ENCODE measurements at places on chromosomes 13 and 19.
A peak's percentile ranks its signal among the peaks of the same experiment; 100 is the strongest.

DNA sequence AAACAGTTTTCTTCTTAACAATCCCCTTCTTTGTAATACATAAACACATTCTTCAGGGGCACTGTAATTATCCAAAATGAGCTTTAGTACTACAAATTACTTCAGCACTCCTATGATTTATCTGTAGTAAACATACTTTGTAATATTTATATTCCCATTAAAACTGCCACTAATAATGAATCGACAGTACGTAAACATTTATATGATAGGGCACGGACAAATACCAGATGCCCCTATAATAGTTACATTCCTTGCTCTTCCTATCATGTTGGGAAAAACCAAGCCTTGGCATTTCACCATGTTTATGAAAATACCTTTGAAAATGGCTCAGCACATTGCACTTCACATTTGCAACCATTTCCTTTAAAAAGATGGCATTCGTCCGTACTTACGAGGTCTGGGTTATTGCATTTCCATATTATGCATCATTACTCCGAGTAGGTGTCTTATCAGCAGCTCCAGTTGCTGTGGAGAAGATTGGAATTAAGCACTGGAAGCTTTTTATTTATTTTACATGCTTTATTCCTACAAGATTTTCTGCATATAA lies 1043.4 kb downstream of the DIAPH3 start:
- DNase-seq = no peak

GRCh38 chr13:30976025-30976424 lies 43.6 kb downstream of the TEX26 start:
- DNase-seq = no peak

DNA sequence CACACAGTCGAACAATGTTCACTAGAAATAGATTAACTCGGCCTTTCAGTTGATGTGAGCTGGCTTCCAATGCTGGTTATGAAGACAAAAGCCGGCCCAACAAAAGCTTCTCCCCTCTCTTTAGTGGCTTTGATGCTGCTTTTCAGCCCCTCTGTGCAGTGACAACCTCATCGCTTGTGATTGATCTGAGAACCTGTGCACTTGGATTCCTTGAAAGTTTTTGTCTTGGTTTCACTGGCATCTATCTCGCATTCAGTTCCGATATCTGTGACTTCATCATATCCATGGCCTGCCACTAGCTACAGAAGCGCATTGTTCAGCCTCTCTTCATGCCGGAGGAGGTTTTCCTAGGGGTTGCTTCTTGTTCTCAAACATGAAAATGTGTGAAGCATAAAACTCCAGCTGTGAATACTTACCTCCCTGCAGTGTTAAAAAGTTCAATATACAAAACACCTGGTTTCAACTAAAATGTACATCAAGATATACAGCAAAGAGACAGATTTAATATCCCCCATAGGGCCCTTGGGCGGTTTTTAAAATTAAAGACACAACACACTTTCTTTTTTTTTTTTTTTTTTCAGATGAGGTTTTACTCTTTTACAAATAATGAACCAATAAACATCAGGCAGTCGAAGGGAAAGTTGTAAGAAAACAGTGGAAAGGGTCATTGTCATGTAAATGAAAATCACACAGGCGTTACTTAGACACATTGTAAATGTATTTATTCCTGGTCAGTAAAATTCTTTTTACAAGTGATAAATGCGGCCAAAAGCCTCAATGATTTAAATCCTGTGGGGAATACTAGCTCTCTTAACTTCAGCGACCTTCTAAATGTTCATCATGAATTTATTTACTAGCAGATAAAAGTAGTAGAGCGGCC lies 1252.8 kb downstream of the EFNB2 start:
- no peak for DNase-seq

DNA sequence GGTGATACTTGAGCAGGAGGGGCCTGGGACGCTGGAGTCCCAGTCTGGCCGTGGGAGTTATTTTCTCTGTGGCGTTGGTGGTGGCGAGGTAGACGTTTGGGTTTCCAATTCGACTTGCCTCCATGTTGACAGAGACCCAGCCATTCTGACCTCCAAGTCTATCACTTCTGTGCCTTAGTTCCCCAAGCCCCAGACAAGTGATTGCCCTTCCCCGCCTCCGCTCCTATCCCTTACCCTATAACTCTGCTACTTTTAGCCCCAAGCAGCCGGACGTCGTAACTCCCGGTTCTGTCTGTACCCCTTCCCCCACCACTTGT lies 549 bp downstream of the TIMM50 start:
- peak; percentile 23 for DNase-seq

DNA sequence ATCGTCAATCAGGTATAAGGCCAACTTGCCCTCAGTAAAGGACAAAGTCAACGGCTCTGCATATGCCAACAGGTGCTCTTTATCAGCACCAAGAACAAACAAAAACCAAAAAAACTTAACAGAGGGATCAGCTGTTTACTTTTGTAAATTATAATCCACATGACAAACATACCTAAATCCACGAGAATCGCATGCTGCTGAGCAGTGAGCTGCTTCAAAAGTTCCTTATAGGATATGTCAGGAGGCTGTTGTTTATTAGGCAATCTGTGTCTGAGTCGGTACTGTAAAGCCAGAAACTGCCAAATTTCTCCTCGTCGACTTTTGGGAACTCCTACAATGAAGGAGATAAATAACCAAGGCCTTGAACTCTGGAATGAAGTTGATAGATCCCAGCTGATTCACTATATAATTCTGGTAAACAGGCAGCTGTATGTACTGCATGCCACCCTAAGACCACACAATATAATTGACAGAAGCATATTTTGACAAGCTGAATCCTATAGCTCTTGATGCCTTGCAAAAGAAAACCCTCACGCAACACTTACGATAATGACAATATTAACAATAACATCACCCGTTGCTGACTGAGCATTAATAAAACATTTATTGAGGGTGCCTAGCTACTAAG lies 179.8 kb downstream of the TBC1D4 start:
- DNase-seq = no peak

GRCh38 chr13:42259515-42259914 lies 12.4 kb upstream of the AKAP11 start:
- no peak for DNase-seq

DNA sequence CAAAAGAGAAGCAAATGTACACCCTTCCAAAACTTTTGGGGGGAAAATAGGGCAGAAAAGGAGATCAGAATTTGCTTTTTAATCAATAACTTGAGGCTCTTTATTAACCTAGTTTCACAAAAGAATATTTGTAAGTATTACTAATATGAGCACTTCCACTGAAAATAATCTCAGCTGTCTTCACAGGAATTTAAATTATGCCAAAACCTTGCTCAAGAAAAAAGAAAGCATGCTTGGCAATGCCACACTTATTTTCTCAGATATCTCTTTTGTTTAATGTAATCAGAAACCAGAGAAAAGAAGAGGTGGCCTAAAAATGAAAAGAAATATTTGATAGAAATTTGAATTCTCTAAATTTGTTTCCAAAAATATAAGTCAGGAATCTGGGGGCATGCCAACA lies 234.9 kb upstream of the GPC6 start:
- no peak for DNase-seq

DNA sequence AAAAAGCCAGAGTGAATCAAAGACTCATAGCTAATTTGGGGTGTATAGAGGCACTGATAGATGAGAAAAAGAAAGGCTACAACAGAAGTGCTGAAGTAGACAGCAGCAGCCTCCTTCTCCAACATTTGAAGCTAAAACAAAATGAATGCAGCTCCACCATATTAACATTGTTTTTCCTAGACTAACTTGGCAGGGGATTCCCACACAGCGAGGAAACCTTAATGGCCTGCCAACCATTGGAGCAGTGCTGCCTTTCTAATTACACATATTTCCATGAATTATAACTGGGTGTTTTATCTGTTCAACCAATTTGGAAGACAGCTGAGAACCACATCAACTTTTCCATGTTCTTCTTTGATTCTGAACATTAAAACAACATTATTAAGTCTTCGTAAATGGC lies 478.6 kb downstream of the LIG4 start:
- no peak for DNase-seq

DNA sequence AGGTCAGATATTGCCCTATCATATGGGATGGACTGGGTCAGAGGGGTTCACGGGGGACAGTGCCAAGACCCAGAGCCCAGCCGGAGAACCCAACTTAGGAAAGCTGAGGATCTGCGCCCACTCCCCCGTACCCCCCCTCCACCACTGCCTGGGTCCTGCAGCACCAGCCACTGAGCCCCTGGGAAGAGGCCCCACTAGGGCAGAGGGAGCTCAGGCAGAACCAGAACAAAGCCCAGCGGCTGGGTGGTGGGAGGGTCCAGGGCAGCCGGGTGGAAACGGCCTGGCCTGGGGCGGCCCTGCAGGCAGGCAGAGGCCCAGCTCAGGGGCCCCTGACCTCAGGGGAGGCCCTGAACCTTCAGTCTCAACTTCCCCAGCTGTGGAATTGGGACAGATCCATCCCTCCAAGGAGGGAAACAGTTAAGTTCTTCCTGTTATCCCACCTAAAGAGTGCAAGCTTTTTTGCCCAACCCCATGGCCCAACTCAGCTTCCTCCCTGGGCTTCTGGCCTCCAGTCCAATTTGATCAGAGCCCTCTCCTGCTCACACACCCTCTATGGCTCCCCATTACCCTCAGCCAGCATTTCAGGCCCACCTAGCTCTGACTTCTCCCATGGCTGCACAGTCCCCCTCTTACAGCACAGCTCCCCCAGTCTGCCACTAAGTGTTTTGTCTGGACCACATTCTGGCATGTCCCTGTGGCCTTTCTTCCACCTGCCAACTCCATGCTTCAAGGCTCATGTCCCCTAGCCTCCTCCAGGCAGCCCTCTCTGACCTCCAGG lies 3.1 kb downstream of the NR2F6 start:
- DNase-seq = no peak

DNA sequence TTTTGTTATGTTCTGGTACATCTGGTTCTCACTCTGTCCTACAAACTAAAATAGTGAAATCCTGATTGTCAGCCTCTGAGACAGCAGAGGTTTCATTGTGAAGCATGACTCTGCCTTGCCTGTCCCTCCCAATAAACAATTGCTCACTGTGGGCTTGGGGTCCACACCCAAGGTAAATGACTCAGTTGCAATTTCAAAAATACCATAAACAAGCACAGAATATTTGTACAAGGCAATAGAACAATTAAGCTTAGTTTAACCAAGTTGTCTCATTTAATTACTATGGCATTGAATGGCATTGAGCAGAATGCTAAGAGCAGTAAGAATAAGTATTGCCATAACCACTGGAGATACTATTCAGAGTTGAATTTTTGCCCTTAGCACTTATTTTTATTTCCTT lies 353.6 kb downstream of the SPRY2 start:
- DNase-seq = no peak

- no peak for DNase-seq
Measured at GRCh38 chr19:2462635-2463421, 6.1 kb upstream of the LMNB2 start.

DNA sequence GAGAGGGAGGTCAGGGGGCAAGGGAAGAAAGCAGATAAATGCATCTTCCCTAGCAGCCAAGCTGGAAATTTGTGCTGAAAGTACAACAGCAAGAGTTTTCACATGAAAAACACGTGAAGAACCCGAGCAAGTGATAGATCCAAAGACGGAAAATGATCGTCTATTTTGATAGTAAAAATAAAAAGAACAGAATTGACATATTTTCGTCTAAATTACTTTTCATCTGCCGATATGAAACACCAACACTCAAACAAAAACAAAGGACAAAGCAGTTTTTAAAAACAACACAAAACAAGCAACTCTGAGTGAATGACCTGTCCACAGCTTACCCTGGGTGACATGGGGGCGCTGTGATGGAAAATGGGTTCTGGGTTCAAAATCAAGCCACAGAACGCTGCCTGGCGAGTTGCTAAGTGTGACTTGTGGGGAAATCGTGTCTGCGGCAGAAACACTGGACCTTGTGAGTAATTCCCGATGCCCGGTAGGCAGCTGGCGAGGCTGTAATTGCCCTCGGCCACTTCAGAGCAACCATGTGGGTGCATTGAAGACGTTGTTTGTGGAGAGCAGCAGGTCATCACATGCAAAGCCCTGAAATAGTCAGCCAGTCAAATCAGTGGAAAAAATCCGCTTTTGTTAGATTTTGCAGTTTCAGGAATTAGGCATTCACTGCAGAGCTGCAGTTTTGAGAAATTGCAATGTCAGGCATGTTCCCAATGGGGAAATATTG lies 7.4 kb downstream of the SOX1 start:
- no peak for DNase-seq

- no peak for DNase-seq
Measured at GRCh38 chr19:34461375-34462100, 20.0 kb upstream of the WTIP start.
